ENCODE measurements at places on chromosomes 7 and 10. TPM values are rescaled to one million over a fixed set of nuclear protein-coding genes. Genes with fewer than 3 reads are reported as not detected.

DNA sequence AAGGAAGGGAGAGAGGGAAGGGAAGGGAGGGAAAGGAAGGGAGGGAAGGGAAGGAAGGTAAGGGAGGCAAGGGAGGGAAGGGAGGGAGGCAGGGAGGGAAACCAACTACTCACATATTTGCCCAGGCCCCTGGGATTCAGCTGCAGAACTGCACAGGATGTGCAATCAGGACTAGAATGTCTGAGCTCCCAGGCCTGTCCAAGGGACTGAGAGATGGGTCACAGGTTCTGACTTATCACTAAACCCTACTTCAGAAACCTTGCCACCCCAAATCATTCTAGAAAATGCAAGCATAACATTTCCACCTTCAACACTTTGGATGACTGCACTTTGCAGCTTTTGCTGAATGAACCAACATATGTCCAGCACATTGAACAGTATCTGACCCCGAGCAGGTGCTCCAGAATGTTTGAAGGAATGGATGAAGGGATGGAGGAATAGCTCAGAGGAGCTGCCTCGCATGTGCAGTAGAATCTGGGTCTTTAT, 245.3 kb downstream of the KCNMA1 start:
- no peak for DNase-seq

GRCh38 chr7:78020136-78020873, 221.7 kb downstream of the PHTF2 start:
- DNase-seq: peak; percentile 83

- no peak for DNase-seq
Observed at GRCh38 chr10:44977287-44978212, 1.1 kb downstream of the DEPP1 start.

TLX1 gene
- not detected for polyA plus RNA-seq

DNA sequence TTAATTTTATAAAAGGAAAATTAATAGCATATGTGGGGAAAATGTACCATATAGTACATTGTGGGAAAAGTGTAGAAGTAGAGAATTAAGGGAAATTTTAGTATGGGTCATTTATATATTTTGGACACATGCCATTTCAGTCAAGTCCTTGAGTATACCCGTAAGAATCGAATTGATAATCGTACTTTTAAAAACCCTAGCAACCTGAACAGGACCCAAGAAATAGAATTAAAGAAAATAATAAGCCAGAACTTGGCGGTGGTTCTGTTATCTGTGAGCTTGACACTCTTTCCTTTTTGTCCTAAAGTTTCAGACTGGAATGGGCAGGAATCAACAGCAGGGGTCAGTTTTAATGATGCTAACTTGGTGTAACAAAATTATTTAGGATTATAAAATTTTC, 221.0 kb downstream of the CDK14 start:
- DNase-seq: peak; percentile 22

PRLHR gene
- not detected for polyA plus RNA-seq

DNA sequence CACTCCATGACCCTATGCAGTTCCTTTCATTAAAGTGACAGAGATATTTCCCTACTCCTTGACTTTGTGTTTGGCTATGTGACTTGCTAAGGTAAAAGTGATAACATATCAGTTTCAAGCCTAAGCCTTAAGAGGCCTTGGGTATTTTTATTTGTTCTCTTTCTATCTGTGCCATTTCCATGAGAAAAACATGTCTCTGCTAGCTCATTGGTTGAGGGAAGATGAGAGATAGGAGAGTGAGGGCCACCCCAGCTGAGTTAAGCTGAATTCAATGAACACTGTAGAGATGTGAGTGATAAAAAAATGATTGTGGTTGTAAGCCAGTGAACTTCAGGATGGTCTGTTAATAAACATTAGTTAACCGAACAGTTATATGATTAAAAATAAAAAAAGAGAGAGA, 13.4 kb downstream of the TASOR2 start:
- DNase-seq: no peak

PKD1L1 gene
- 0.88 TPM for polyA plus RNA-seq

MACC1 gene
- 0.09 TPM for polyA plus RNA-seq

RBM20 gene
- 14.0 TPM for polyA plus RNA-seq

CTAGE4 gene
- not detected for polyA plus RNA-seq

GRCh38 chr7:107563081-107563774, 492 bp downstream of the COG5 start:
- no peak for DNase-seq

PAPOLB gene
- 0.04 TPM for polyA plus RNA-seq

CLEC5A gene
- polyA plus RNA-seq: 0.28 TPM

DNA sequence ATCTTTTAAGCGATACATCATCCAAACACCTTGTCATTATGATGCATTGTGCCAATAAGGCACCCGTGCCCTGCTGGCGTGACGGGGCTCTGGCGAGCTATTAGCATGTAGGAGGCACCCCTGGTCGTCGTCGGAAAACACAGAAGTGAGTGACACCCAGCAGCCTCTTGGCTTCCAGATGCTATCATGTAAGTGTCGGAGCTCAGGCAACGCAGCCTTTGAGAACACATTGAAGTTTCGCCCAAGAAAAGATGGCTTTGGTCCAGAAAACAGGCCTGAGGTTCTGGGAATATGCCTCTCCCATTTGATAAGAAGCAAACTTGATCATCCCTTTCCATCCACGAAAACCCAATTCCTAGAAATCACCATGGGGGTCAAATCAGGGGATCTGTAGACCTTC, 555.3 kb downstream of the GALNT17 start:
- DNase-seq: no peak

NEUROD6 gene
- not detected for polyA plus RNA-seq

ADAM8 gene
- polyA plus RNA-seq: 3.3 TPM

- no peak for DNase-seq
Observed at GRCh38 chr10:3773460-3774017, 11.5 kb downstream of the KLF6 start.

SP8 gene
- not detected for polyA plus RNA-seq

GRCh38 chr7:51226063-51226755, 90.4 kb downstream of the COBL start:
- no peak for DNase-seq

DNA sequence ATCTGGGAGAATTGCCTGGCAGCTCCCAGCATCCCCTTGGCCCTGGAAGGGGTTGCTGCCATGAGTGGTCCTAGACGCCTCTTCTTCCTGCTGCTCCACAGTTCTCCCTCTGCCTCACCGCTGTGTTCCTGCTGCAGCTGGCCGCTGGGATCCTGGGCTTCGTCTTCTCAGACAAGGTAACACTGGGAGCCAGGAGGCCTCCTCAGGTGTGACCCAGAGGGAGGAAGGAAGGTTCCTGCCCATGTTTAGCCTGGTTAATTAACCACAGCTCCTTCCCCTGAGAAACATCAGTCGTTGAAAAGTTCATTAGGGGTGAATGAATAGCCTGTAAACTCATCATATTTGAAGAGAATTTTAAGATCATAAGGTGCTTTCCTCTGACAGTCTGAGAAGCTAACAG, 18.2 kb downstream of the TSPAN33 start:
- no peak for DNase-seq

GRCh38 chr7:14630048-14630447, 272.5 kb downstream of the DGKB start:
- no peak for DNase-seq

PSPH gene
- polyA plus RNA-seq: 16.2 TPM

DNA sequence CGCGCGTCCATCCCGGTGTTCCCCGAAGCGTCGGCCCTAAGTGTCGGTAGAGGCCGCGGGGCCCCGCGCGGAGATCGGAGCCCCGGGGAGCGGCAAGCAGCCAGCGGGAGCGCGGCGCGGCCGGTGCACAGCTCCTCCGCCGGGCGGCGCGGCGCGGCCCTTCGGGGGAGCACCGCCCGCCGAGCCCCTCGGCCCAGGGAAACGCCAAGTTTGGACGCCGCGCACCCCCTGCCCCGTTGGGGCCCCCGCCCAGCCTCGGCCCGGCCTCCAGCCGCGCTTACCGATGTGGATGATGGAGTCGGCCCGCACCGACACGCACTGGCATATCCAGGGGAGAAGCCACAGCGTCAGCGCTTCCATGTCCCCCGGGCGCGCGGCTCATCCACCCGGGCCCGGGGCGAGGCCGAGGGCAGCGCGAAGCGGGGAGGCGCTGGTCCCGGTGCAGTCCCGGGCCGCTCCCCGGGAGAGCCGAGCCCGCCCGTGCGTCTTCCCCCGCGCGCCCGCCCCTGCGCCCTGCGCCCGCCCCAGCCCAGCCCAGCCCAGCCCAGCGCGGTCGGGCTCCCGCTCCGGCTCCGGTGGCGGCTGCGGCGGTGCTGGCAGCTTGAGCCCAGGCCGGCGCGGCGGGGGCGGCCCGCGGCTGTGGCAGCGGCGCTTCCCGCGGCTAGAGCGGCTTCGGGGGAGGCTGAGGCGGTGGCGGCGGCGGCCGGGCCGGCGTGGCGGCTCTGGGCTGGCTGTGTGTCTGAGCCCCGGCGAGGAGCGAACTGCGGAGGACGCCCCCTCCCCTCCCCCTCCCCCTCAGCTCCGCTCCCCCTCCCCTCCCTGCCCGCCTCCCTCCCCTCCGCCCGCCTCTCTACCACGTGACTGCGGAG, at the start of gene GRID1:
Gene GRID1 (minus strand): TSS at position 763 of the 869 bp plus-strand sequence.
- DNase-seq: peak; percentile 54

DNA sequence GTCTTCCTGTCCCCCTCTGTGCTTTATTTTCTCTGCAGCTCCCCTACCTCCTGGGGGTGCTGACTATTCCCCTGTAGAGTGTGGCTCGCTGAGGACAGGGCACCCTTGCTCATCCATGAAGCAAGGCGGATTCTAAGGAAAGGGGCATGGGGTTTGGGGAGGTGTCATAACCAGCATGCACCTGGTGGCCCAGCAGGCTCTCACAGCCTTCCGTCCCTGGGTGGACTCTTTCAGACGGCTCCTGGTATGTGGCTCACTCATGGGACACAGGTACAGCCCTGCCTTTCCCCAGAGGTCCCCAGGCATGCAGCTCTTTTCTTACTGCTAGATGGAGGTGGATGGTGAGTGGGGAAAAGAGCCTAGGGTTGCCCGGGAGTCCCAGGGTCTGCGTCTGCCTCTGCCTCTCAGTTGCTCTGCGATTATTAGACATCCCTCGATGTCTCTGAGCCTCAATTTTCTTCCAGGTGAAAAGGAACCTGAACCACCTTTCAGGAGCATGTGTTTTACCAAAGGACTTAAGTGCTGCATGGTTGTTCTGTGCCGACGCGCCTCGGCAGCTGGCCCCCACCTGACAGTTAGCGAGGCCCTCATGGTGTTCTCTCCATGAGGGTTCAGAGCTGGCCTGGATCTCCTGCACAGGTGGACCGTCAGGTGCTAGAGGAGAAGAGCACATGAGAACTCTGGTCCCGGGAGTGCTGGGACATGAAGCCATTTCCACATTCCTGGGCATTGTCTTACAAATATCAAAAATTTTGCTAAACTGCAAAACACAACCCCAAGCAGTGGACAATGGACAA, 172.5 kb upstream of the SHH start:
- no peak for DNase-seq

ASB4 gene
- 35.7 TPM for polyA plus RNA-seq

BAIAP2L1 gene
- polyA plus RNA-seq: 7.6 TPM

GATAD1 gene
- 27.9 TPM for polyA plus RNA-seq

DNA sequence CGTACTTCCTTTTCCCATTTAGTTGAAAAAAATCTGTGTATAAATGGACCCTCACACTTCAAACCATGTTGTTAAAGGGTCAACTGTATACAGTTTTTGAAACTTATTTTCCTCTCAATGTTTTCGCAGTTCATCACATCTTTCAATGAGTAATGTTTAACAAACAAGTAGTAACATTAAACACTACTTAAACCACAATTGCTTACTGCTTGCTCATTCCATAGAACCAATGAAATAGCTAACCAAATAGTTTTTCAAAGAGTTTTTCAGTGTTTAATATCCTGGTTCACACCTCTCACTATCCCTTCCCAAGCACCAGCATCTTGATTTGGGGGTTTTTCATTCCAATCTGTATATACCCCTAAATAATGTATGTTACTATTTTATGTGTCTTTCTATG, 9.1 kb downstream of the SEM1 start:
- DNase-seq: no peak

- no peak for DNase-seq
Observed at GRCh38 chr10:106189292-106189691, 975.2 kb downstream of the SORCS1 start.

DNA sequence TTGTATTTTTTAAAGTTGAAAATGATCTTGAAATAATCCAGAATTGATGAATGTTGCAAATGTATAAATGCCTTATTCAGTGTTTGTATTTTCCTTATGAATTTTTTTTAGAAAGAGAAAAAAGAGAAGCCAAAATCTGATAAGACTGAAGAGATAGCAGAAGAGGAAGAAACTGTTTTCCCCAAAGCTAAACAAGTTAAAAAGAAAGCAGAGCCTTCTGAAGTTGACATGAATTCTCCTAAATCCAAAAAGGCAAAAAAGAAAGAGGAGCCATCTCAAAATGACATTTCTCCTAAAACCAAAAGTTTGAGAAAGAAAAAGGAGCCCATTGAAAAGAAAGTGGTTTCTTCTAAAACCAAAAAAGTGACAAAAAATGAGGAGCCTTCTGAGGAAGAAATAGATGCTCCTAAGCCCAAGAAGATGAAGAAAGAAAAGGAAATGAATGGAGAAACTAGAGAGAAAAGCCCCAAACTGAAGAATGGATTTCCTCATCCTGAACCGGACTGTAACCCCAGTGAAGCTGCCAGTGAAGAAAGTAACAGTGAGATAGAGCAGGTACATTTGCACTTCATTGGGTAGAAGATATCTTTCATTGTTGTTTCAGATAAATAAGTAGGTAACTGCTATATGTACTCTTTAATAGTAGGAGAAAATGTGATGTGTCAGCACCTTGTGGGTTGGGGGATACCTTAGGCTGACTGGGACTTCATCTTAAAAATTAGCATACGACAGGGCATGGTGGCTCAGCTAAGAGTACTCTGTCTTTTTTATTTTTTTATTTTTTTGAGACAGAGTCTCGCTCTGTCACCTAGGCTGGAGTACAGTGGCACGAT, 3.9 kb downstream of the DDX21 start:
- DNase-seq: no peak

GRCh38 chr7:158885624-158886023, 29.3 kb downstream of the DYNC2I1 start:
- DNase-seq: no peak
